ENCODE measurements at places on chromosomes 6 and 20.
A peak's percentile ranks its signal among the peaks of the same experiment; 100 is the strongest.

- no peak for DNase-seq
Measured at GRCh38 chr20:11906626-11907480, 10.8 kb upstream of the BTBD3 start.

GRCh38 chr6:71324194-71324785 lies 35.7 kb downstream of the OGFRL1 start:
- DNase-seq = no peak

DNA sequence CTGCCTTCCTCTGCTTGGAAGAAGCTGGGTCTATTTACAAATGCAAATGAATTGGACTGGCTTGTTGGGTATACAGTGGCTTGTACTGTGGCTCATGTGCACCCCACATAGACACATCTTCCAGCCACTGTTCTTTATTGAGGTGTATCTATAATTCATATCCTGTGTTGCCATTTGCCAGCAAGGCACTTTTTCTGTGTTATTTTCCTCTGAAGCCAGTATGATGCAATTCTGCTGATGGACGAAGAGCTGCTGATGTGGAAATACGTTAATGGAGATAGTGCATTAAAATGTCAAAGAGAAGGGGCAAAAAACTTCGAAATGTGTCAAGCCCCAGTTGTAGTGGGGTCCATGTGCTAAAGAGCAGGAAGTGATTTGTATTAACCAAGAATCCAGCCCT lies 167.5 kb downstream of the TMEM242 start:
- no peak for DNase-seq

GRCh38 chr20:25150016-25150415 lies 45.5 kb upstream of the ENTPD6 start:
- no peak for DNase-seq

DNA sequence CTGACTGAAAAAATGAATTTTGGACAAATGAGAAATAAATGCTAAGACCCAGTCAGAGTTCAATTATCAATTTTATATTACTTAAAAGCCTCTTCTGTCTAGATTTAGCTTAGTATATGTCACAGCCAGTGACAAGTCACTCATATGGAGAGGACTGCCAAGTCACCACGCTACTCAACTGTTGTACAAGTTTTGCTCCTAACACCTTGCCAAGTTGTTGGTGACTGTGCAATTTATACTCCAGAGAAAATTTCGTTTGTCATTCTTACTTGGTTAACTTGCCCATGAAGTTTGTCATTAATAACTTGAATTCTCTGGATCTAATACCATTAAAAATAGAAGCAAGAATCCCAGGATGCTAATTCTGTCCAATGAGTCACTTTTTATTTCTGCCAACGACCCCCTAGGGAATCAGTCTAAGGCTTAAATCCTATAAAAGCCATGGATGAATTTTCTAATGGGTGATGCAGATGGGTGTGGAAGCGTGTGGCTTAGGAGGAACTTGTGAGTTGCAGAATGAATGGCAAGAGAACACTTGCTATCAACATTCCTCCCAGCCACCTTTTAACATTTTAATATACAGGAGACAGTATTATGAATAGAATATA lies 30.4 kb upstream of the FBXO30 start:
- DNase-seq = no peak

- no peak for DNase-seq
Measured at GRCh38 chr6:134082191-134082590, 29.8 kb upstream of the SLC2A12 start.

DNA sequence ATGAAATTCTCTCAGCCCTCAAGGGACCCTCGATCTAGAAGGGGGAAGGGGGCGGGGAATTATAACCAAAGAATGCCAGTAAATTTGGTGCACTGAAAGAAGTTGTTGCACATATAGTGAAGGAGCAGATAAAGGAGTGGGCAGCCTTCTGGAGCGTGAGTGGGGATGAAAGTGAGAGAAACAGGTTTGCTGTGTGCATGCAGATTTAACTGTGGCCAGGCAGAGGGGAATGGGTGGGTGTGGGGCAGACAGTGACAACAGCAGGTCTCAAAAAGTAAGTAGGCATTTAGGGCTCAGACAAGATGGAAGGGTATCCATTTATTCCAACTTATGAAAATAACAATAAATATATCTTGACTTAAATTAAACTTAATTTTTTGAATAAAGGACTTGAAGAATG lies 149.1 kb downstream of the KCNQ5 start:
- DNase-seq = no peak

- no peak for DNase-seq
Measured at GRCh38 chr6:115060581-115060980, 717.8 kb upstream of the HS3ST5 start.

DNA sequence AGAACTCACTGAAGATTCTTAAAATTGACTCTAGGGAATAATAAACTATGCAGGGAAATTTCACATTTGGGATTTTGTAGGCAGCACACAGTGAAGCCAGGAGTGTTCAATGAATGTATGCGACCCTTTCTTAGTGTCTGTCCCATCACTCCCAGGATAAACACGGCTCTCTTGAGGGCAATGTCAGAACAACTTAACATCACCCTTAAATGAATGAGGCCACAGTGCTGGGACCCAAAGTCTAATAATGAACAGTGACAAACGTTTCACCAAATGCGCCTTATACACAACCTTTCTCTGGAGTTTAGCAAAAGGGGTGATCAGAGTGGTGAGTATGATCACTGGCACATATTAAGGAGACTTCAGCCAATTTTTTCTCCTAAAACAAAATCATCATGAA lies 237.3 kb downstream of the CLVS2 start:
- DNase-seq = no peak

DNA sequence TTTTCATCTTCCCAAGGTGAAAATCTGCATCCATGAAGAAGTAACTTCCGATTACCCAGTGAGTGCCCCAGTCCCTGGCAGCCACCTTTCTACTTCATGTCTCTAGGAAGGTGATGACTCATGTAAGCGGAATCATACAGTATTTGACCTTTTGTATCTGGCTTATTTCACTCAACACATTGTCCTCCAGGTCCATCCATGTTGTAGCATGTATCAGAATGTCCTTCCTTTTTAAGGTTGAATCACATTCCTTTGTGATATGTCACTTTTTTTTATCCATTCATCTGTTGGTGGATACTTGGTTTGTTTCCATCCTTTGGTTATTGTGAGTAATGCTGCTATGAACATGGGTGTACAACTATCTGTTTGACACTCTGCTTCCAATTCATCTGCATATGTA lies 176.3 kb upstream of the CDYL start:
- peak; percentile 8 for DNase-seq

GRCh38 chr6:87794922-87795885 lies 93.2 kb upstream of the AKIRIN2 start:
- DNase-seq = no peak

GRCh38 chr6:167766986-167767714 lies 59.6 kb upstream of the AFDN start:
- DNase-seq = no peak

GRCh38 chr6:127514773-127515227 lies 4.3 kb downstream of the MTCL3 start:
- peak; percentile 64 for DNase-seq

DNA sequence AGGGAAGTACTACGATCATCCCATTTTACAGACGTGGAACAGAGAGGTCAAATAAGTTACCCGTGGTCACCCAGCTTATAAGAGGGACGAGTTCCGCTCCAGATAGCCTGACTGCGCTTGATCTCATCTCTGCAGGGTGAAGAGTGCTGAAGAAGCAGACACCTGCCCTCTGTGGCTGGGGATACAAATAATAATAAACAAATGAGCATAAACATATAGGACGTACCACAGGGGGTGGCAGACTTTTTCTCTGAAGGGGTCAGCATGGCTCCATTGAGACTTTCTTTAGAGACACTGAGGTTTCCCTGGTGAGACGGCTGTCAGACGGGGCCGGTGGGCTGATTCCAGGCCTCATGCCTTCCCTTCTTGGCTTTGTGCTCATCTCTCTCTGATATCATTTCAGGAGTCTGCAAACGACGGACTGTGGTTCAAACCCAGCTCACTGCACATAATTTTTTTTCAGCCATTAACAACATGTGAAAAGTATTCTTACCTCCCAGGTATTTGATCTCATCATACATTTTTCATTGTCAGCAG lies 47.1 kb downstream of the IRF4 start:
- DNase-seq = no peak

DNA sequence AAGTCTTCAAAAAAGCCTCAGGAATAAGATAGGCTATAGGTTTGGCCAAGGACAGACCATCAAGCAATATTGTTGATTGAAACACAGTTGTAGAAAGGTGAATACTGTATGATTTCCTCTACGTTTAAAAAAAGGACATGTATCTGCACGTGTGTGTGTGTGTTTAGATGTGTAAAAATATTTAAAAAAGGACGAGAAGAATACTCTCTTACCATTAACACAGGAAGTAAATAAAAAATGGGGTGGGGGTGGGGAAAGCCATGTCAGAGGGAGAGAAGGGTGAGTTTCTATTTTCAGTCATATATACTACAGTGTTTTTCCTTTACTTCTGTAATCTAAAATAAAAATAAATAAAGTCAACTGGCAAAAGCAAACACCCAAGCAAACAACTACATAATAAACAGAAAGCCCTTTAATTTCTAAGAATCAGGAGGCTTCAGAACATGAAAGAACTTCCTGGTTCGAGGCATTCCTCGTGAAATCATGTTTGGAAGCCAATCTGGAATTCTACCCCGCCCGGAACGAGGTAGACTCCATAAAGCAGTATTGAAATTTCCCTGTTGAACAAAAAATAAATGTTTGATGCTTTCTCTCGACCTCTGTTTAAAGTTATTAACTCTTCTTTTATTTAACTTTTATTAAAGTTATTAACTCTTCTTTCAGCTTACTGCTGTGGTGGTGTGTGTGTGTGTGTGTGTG lies 158.1 kb upstream of the ZNF217 start:
- no peak for DNase-seq

DNA sequence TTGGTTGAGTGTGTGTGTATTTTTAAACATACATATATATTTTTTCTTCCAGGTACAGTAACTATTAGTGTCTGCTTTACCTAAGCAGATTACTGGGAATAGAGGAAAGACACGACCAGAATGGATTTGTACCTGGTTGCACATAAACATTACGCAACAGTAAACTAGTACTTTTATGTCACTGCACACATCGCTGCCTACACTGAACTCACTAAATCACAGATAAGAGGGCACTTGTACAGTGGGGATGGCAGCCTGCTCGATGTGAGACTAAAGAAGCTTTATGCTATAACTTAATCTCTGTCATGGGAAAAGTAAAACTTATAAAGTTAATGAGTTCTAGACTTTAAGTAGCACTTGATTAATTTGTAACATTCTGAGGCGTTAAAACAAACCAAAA lies 89.5 kb upstream of the SIM1 start:
- DNase-seq = no peak
